Thoracic aorta (tissue), 2 donors: ENCODE measurements at places on chromosomes 1 and 21. TPM values are rescaled to one million over a fixed set of nuclear protein-coding genes. Genes with fewer than 3 reads are reported as not detected.
A peak's percentile ranks its signal among the peaks of the same experiment; 100 is the strongest.

Gene SELP
- total RNA-seq: 9.3 TPM

DNA sequence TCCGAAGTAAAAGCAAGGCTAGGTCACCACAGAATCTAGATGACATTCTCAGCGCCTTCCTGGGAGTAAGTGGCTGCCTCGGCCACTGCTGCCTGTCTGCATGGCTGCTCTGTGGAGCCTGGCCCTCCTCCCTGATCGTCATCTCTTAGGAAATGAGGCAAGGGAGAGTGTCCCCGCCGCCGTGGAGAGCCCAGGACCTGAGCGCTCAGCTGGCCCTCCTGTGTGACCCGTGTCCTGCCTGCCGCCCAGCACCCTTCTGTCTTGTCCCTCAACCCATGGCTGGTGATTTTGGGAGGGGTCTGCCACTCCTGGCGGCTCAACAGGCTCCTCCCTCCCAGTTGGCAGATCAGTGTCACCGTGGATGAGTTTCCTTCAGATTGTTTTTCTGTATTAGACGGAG is 156.4 kb upstream of the COL6A1 start:
- H3K36me3 ChIP-seq: no peaks in the 10 kb centered on the region
- no peak for DNase-seq
- peaks cover 3% of the 10 kb centered on the region for H3K4me1 ChIP-seq
- no peak overlapping the region for H3K27ac ChIP-seq
- H3K4me3 ChIP-seq: no peak overlapping the region

DNA sequence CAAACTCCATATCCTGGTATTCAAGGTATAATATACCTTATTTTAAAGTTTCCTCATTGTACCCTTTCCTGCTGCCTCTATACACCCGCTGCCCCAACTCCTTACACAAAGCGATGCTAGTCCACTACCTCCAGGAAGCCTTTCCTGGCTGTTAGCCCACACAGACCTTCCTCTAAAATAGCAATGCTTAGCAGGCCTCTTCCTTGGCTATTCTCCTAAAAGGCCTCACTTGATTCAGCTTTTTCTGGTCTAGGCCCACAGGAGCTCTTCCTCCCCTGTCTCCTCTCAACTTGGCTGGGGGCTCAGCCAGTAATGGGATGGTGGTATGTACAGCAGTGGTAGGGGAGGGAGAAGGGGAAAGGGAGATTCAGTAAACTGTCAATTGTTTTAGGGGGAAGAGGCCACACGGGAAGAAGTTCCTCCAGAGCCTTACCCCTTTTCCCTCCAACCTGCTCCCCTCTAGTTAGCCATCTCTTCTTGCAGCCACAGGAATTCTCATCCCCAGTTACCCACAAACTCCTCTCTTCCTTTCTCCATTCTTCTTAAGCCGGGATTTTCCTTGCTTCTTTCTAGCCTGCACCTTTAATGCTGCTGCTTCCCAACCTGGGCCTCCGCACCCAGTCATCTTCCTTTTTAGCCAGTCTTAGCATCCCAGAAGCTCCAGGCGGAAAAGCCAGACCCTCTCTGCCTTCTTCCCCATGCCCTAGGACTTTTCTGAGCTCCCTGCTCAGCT is 2.6 kb downstream of the LRRC41 start:
- H3K27ac ChIP-seq: peak overlapping the region; percentile 98
- peak overlapping the region; percentile 92 for H3K4me3 ChIP-seq
- H3K27me3 ChIP-seq: no peaks in the 10 kb centered on the region
- no peak for DNase-seq
- H3K4me1 ChIP-seq: peaks cover 31% of the 10 kb centered on the region
- peaks cover 21% of the 10 kb centered on the region for H3K36me3 ChIP-seq

DNA sequence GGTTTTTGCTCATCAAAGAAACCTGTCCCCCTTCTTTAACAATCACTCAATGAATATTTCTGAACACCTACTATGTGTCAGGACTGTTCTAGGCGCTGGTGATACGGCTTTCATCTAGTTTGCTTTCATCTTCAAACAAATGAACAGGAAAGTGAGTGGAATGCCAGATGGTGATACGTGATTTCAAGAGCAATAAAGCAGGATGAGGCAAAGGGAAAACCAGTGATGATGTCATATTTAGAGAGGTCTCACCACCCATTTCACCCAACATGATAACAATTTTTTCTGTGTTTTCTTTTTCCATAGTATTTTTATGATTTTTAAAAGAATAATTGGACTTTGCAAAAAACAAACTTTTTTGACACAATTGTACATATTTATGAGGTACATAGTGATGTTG is 11.3 kb upstream of the SLC6A17 start:
- H3K4me1 ChIP-seq: no peaks in the 10 kb centered on the region
- H3K27ac ChIP-seq: no peak overlapping the region
- no peaks in the 10 kb centered on the region for H3K27me3 ChIP-seq
- no peak overlapping the region for H3K4me3 ChIP-seq
- DNase-seq: no peak
- H3K36me3 ChIP-seq: no peaks in the 10 kb centered on the region

DNA sequence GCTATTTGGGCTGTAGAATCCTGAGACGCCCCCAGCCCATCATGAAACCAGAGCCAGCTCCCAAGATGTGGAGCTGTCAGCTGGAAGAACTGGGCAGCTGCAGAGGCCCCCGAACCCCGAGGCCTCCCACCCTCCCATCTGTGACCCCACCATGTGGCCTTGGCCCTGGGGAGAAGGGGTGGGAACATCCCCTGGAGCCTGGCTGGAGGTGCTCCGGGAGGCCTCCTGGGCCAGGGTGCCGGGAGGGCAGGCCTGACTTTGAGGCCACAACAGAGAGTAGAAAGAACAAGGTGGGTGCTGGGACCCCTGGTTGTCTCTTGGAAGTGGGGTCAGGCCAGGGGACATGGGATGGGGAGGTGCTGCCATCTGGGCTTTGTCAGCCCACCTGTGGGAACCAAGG is 6.0 kb upstream of the SMYD3 start:
- DNase-seq: no peak
- H3K27ac ChIP-seq: no peak overlapping the region
- H3K36me3 ChIP-seq: no peaks in the 10 kb centered on the region
- H3K4me3 ChIP-seq: no peak overlapping the region
- no peaks in the 10 kb centered on the region for H3K27me3 ChIP-seq
- H3K4me1 ChIP-seq: no peaks in the 10 kb centered on the region

GRCh38 chr1:31380181-31380580 is 7.3 kb upstream of the FABP3 start:
- H3K36me3 ChIP-seq: no peaks in the 10 kb centered on the region
- H3K27me3 ChIP-seq: no peaks in the 10 kb centered on the region

DNA sequence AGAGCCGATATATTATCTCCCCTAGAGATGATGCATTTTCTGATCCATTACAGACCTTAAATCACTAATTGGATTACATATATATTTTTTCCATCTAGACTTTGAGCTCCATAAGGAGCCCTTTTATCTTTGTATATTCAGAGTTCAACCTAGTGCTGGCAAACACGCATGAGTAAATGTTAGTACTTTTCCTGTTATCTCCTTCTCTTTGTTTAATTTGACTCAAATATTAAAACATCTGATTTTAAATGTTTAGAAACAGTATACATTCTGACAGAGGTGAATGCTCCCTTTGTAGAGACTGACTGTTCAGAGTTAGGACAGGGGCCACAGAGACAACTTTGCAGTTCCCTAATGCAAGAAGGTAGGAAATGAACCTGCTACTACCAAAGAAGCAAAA is 37.1 kb downstream of the EIF2B3 start:
- H3K27me3 ChIP-seq: no peaks in the 10 kb centered on the region
- H3K4me1 ChIP-seq: peaks cover 39% of the 10 kb centered on the region
- DNase-seq: no peak
- no peak overlapping the region for H3K4me3 ChIP-seq
- no peaks in the 10 kb centered on the region for H3K36me3 ChIP-seq

DNA sequence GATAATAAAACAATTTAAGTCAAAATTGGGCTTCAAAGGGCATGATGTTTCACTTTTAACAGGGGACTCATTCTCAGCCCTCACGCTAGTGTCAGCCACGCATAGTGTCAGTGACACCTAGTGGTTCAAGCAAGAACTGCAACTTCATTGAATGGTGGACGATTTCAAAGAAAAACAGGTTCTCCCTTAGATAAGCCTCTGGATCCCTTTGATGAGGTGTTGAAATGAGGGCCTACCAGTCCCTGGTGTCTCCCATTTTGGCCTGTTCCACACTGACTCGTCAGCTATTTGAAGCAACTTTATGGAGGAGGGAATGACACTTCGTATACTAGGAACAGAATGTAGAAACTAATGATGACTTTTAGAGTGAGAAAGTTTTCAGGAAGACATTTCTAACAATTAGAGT is 56.2 kb downstream of the FCRL5 start:
- no peaks in the 10 kb centered on the region for H3K4me1 ChIP-seq
- no peak overlapping the region for H3K27ac ChIP-seq
- no peaks in the 10 kb centered on the region for H3K27me3 ChIP-seq
- no peaks in the 10 kb centered on the region for H3K36me3 ChIP-seq
- no peak overlapping the region for H3K4me3 ChIP-seq

DNA sequence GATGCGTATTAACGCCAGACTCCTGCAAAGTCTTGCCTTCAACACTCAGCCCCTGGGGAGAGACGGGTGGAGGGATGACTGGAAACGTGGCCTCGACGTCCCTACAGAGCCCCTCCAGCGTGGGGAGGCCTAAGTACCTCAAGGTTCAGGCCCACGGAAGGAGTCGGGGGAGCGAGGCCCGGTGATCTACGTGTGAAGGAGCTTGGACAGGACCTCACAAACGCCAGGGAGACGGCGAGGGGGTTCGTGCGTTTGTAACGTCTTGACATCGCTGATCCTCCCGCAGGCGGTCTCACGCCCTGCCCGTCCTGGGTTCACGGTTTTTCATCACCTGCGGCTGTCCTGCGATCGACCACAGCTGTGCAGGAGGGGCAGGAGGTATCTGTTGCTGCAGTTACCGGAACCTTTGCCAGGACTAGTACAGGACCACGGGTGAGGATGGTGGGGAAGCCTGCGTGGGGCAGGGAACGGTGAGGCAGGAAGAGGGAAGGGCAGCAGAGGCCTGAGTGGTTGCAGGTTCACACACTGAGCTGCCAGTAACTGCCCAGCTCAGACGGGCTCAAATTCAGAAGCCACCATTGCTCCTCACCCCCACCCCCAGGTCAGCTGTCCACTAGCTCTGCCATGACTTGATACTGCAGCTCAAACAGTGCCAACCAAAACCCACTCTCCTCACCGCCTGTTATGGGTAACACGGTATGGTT is 889 bp upstream of the CCNL2 start:
- H3K27ac ChIP-seq: peak overlapping the region; percentile 87
- H3K4me1 ChIP-seq: peaks cover 20% of the 10 kb centered on the region
- DNase-seq: no peak
- peaks cover 55% of the 10 kb centered on the region for H3K36me3 ChIP-seq

DNA sequence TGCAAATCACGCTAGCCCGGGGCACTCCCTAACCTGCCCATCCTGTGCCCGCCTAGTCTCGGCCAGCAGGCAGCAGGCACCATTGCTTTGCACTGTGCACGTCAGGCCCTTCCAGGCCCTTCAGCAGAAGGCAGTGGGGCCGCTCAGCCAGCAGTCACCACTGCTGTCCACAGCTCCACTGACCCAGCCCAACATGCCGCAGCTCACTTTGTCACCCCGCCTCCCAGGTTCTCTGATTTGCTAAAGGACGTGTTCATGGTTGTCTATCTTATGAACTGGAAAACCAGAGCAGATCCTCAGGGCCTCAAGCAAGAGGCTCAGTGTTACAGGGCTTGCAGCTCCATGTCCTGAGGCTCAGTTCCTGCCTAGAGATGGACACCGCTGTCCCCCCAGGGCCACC is 14.2 kb upstream of the SPOCD1 start:
- no peak overlapping the region for H3K27ac ChIP-seq
- DNase-seq: no peak
- no peak overlapping the region for H3K4me3 ChIP-seq

GRCh38 chr1:183954496-183954895 is 83.0 kb downstream of the COLGALT2 start:
- no peak for DNase-seq
- no peak overlapping the region for H3K4me3 ChIP-seq
- no peaks in the 10 kb centered on the region for H3K36me3 ChIP-seq
- no peaks in the 10 kb centered on the region for H3K4me1 ChIP-seq
